Bone marrow (tissue), 2 donors: ENCODE measurements at places on chromosomes 7 and 10.
A peak's percentile ranks its signal among the peaks of the same experiment; 100 is the strongest.

- DNase-seq: no peak
Measured at GRCh38 chr10:23338886-23339285, 5.7 kb downstream of the C10orf67 start.

DNA sequence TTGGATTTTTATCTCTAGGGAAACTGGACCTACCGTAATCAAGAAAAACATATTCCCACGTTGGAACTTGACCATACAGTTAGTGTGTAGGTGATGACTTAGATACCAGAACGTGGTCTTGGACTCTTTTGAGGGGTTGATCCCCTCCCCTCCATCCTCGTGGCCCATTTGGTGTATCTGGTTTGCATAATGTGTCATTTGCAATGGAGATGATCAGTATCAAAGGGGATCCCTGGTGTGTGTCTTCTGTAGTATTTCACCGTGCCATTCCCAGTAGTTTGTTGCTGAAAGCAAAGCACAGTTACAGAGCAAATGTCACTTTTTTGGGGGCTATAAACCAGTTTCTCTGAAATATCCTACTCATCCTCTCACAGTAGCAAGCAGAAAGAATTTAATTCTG, 217.7 kb downstream of the TCF7L2 start:
- no peak for DNase-seq

DNA sequence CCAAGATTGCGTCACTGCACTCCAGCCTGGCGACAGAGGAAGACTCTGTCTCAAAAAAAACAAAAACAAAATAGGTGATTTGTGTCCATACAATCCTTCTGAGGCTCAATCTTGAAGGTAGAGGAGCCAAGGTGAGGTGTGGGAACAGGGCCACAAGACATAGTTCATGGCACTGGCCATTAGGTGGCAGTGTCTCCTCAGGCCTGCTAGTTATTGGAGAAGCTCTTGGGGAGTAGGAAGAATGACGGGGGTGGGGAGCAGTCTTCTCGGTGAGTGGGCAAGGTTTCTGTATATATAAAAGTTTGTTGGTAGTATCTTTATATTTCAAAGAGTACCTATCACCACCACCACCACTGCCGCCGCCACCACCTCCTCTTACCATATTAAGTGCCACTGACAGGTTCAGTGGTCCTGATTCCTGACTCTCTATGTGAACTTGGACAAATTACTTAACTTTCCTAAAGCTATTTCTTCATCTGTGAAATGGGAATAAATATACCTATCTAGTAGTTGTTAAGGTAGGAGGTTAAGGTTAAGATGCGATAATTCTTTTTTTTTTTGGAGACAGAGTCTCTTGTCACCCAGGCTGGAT, 24.0 kb downstream of the CCSER2 start:
- peak; percentile 21 for DNase-seq

GRCh38 chr10:35642793-35643114, 658 bp upstream of the FZD8 start:
- DNase-seq: no peak

DNA sequence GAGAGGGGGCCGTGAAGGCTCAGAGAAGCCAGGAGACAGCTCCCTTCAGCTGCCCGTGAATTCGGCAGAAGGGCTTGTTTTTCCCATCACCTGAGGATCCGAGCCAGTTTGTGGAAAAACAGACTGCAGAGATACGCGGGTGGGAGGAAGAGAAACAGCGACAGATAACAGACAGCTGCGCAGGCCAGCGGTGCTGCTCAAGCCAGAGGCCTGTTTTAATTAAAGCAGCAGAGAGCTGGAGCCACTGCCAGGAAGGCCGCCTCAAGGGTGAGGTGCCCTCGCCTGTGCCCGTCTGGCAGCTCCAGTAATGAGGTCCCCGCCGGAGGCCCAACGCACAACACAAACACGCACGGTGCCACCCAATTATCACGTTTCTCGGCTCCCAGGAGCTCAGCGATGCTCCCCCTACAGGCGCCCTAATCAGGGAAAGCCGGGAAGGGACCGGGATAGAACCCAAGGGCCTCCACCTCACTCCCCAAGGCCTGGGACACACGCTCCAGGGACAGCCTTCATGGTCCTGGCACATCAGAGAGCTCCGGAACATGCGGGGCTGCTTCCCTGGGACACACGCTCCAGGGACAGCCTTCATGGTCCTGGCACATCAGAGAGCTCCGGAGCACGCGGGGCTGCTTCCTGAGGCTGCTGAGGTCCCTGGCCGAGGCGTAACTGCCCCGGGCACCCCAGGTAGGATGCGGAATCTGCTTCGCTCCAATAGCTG, 60.6 kb upstream of the DNAAF5 start:
- no peak for DNase-seq

GRCh38 chr7:105298439-105298894, 90.3 kb downstream of the SRPK2 start:
- no peak for DNase-seq

DNA sequence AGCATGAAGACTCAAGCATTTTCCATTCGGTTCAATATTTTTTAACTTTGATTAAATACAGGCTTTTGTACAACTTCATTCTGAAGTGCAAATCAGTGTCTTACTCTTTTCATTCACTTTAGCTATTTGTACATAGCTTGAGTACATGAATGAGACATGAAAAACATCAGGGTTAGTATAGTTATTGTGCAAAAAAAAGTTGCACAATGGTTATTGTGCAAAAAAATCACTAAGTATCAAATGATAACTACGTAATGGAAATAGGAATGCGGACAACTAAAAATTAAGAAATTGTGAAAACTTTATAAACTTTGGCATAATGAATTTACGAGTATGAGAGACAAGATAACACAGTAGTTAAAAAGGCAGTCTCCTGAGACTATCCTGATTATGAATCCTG, 442.9 kb downstream of the ARL4A start:
- DNase-seq: no peak

- DNase-seq: no peak
Measured at GRCh38 chr10:119762035-119762434, 36.2 kb downstream of the INPP5F start.

- DNase-seq: no peak
Measured at GRCh38 chr7:150381096-150381495, 2.0 kb downstream of the ZNF775 start.

DNA sequence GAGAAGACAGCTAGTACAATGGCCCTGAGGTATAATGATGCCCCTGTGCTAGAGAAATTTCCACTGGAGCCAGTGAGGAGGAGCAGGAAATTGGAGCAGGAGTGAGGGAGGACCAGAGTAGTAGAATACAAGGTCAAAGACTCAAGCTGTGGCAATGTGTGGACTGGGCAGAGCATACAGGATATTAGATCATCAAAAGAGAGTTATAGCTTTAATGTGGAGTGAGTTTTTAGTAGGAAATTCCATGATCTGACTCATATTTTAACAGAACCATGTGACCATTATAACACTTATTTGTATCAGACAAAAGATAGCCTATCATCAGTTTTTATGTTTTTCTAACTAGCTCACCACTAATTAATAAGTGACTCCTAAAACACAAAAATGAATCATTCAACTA, 154.1 kb downstream of the DGKB start:
- DNase-seq: no peak

GRCh38 chr10:62016623-62017490, 115.4 kb downstream of the ARID5B start:
- peak; percentile 46 for DNase-seq

- no peak for DNase-seq
Measured at GRCh38 chr10:114046087-114046458, 2.4 kb downstream of the ADRB1 start.

DNA sequence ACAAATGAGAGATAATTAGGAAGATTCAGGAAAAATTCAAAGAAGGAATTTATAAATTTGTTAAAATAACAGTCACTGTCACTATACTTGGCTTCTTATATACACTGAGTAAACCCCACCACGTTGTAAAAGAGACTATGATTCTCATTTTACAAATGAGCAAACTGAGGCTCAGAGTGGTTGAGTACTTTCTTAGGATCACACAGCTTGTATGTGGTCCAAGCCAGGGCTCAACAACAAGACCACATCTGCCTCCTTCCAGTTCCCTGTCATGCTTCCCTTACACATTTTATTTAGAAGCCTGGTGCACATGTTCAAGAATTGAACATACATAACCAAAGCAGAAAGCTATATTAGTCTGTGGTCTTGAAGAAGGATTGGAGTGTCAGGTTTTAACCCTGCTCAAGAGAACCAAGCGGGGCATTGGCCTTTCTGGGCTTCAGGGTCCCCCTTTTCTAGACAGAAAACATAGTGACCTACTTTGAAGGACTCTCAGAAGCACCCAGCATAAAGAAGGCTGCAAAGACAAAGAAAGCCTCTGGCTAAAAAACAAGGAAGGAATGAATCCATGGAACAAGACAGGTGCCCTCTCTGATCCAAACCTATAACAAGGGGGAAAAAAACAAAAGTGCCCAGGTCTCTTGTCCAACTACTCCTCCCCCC, 846 bp downstream of the MRLN start:
- DNase-seq: no peak

GRCh38 chr10:36256166-36256565, 614.1 kb upstream of the FZD8 start:
- no peak for DNase-seq

GRCh38 chr10:75999515-76000209, 568.2 kb downstream of the LRMDA start:
- no peak for DNase-seq

GRCh38 chr7:42734568-42734967, 177.3 kb downstream of the C7orf25 start:
- DNase-seq: no peak

DNA sequence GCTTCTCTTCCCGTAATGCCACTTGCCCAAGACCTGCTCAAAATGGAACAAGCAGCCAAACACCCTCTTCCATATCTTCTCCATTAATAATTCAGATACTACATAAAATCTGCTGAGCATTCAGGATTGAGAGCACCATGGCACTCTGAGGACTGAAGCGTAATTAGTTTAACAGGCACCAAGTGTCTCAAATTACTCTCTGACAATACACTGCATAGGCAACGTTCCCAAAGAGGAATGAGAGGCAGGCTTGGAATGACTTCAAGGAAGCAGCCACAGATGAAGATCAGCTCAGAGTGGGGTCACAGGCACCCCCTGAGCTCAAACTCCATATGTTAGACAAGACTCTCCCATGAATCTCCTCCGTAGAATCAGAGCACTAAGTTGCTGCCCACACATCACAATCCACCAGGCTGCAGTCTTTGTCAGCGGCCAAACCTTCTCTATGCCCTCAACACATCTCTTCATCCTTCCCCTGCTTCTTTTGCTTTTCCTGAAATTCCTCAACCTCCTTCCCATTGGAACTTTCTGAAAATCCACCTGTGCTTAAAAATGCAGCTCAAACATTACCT, 4.7 kb upstream of the ABLIM1 start:
- DNase-seq: no peak

DNA sequence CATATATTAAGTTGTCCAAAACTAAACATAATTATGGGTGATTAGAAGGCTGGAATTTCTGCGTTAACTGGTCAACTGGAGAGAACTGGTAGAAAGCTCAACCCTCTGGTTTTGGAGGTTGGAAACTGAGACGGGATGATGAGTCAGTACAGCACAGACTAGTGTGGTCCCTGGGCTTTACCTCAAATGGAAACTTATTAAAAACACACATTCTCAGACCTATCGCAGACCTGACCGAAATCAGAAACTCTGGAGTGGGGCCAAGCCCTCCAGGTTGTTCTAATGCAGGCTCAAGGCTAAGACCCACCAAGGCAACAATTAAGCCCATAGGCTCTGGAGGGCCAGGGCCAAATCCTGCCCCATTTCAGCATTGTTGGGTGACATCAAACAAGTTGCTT, 136.9 kb downstream of the KCNMA1 start:
- no peak for DNase-seq

GRCh38 chr7:36088553-36088952, 64.5 kb upstream of the EEPD1 start:
- DNase-seq: no peak

GRCh38 chr10:48657416-48657815, 27.3 kb upstream of the WDFY4 start:
- DNase-seq: no peak

DNA sequence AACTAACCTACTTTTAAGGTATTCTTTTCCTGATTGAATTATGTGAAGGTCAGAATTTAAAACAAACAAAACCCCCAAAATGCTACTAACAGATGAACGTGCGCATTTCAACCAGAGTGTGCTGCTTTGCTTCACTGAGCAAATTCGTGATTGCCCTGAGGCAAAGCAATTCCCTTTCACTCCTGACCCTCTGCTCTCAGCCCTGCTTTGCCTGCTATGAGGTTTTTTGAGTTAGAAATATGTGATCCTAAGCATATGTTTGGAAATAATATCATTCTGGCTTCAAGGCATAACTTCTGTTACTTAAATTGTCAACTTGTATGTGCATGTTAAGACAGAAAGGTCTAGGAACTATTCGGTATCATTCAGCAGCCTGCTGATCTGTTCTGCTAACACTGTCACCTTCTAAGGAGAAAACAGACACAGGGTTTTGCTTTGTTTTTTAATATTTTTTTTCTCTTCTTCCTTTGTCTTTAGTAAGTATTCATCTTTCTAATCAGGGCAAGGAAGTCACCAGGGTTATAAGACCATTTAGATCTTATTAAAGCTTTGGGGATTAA, 124.2 kb downstream of the GNAT3 start:
- DNase-seq: no peak

- DNase-seq: no peak
Measured at GRCh38 chr10:75358132-75358531, 43.4 kb downstream of the ZNF503 start.

DNA sequence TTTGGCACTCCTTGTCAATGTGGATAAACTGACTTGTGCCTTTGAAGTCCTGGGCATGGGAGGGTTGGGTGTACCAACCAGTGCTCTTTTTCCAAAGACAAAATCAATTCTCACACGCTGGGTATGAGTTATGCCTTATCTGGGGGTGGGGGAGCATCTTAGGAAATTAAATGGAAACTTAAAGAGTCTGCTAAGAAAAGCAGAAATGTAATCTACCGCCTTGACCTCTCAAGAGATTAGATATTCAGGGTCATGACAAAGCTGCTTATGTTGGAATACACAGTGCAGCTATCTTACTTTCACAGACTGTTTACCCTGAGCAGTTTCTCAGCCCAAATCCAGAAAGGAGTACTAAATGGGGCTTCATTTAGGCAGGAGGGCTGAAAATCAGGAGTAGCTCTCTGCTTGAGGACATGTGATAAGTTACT, 2.6 kb downstream of the MEST start:
- DNase-seq: no peak

- DNase-seq: no peak
Measured at GRCh38 chr7:15612205-15612604, 50.4 kb upstream of the AGMO start.

GRCh38 chr10:43393606-43394360, 15.2 kb downstream of the HNRNPF start:
- no peak for DNase-seq

DNA sequence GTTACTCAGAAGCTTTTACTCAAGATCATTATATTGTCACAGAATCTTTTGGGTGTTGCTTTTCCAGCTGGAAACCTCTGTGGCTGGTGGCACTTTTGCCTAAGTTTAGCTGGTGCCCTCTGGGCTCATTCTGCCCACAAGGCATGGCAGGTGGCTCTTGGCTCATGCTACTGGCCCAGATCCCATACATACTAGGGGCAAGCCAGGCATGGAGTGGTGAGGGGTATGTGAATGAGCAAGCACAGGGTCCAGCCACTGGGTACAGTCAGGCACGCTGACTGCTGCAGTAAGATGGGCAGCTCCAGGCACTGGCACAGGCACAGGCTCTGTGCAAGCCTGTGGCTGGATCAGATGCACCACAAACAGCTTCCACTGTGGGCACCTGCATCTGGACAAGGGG, 375.0 kb upstream of the SEMA3C start:
- no peak for DNase-seq
